Activated T-helper 1 cell treated with anti-CD3 and anti-CD28 coated beads, Interleukin-2, amount 50 U/mL, for 16 hours (primary cell): ENCODE measurements at places on chromosomes 5 and 9.

GRCh38 chr9:125844611-125845010 lies 97.4 kb downstream of the PBX3 start:
- DNase-seq, result no peak

DNA sequence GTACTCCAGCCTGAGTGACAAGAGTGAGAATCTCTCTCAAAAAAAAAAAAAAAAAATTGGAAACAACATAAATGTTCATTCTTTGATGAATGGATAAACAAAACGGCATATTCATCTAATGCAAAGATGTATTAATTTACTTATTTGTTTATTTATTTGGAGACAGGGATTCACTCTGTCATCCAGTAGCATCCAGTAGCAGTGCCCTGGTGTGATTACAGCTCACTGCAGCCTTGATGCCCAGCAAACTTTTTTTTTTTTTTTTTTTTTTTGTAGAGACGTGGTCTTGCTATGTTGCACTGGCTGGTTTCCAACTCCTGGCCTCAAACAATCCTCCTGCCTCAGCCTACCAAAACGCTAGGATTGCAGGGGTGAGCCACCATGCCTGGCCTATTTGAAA lies 24.4 kb downstream of the OR2V2 start:
- no peak for DNase-seq

GRCh38 chr5:135864503-135865435 lies 30.3 kb downstream of the SLC25A48 start:
- DNase-seq, result no peak

GRCh38 chr5:31768046-31768445 lies 129.1 kb downstream of the PDZD2 start:
- DNase-seq, result no peak

DNA sequence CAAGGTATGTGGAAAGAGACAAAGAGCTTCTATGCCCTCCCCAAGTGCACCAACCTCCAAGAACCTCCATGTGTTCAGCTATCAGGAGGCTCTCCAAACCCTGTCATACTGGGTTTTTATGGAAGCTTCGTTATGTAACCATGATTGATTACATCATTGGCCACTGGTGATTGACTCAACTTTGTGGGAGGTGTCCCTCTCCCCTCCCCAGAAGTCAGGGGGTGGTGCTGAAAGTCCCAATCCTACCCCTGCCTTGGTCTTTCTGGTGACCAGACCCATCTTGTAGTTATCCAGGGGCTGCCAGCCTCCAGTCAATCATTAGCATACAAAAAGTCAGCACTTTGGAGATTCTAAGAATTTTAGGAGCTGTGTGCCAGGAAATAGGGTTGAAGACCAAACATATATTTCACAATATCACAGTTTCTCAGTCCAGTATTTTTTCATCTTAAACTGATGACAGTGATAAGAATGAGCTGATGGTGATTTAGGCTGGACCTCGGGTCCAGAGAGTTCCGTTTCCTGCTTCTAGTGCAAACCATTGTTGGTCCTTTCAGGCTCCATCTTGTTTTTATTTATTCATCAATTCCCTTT lies 27.3 kb upstream of the FANCC start:
- DNase-seq, result no peak

- DNase-seq, result no peak
Measured at GRCh38 chr9:70142101-70142500, 98.5 kb downstream of the MAMDC2 start.

- DNase-seq, result no peak
Measured at GRCh38 chr5:181121675-181122561, 9.1 kb downstream of the OR2V1 start.

GRCh38 chr5:95927927-95928723 lies 33.5 kb downstream of the ELL2 start:
- no peak for DNase-seq

GRCh38 chr9:132584601-132585560 lies 2.5 kb downstream of the BARHL1 start:
- no peak for DNase-seq

- no peak for DNase-seq
Measured at GRCh38 chr9:114937516-114937915, 7.1 kb upstream of the TNFSF8 start.

DNA sequence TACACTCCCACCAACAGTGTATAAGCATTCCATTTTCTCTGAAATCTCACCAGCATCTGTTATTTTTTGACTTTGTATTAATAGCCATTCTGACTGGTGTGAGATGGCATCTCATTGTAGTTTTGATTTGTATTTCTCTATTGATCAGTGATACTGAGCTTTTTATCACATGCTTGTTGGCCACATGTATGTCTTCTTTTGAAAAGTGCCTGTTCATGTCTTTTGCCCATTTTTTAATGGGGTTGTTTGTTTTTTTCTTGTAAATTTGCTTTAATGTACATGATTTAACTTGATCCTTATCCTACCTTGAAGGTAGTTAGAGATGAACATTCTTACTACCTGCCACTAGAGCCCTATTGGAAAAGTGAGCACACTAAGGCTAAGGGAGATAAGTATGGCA lies 151.2 kb upstream of the KIF2A start:
- no peak for DNase-seq

DNA sequence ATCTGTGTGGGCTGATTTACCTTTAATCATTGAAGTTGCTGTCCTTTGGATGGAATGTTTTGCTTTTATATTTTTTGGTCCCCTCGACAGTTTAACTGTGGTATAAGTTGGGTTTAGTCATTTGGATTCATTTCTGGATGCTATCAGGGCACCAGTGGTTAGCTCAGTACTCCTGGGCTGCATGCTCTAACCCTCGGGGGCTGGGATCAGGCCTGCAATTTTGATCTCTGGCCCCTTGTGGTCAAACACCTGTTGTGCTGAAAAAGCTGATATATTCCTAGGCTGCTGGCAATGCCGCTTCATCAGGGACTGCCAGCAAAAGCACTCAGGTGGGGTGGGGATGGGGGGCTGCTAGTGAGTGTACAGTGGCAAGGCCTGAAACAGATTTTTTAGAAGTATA lies 440.4 kb upstream of the RIOK2 start:
- DNase-seq, result no peak

DNA sequence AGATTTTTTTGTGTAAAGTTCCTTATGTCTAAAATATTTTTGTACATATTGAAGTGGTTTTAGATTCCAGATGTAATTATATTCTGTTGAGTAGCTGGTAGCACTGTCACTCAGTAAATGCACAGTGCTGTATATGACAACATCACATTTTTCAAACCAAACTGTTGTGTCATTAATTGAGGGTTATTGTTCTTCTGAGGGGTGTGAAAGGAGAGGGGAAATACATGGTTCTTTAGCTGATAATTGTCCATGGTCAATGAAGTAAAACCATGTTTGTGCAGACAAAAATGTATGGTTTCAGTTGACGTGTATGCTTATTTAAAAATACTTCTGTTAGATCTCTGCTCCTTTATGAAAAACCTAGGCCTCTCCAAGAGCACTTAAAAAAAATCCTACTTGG lies 3.3 kb downstream of the ZNF462 start:
- no peak for DNase-seq
